ENCODE measurements at places on chromosomes 4 and X.

DNA sequence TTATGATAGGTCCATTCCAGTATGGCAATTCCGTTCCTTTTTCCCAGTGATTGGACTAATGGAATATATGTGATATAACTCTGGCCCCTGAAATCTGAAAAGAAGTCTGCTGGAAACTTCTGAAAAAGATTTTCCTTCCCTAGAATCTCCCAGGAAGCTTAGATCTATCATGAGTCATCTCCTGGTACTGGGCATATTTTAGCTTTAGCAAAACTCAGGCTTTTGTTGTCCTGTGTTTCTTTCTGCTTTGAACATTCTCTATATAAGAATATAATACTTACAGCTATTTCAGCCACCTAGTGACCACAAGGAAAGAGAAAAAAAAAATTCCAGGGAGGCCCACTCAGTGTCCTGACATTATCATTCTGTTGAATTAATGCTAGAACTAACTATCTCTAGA is 597.2 kb upstream of the GRIA3 start:
- DNase-seq, result no peak

GRCh38 chr4:117479673-117480072 is 394.3 kb upstream of the TRAM1L1 start:
- DNase-seq, result no peak

GRCh38 chr4:112094330-112094729 is 50.9 kb upstream of the FAM241A start:
- DNase-seq, result no peak

DNA sequence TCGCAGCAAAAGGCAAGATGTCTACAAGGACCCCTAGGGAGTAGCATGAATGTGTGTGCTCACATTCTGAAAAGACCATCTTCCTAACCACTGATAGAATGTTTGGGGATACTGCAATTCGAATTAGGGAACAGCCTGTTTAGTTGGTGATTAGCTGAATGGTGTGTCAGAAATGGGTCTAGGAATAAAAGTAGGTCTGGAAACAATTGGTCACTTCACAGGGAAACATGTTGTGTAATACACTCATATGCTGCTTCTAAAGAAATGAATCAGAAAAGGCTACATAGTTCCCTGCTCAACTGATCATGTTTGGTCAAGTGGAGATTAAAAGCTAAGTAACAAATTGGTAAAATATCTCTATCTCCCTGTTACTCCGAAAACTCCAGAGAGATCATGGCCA is 2362.4 kb upstream of the TENM3 start:
- DNase-seq, result no peak

DNA sequence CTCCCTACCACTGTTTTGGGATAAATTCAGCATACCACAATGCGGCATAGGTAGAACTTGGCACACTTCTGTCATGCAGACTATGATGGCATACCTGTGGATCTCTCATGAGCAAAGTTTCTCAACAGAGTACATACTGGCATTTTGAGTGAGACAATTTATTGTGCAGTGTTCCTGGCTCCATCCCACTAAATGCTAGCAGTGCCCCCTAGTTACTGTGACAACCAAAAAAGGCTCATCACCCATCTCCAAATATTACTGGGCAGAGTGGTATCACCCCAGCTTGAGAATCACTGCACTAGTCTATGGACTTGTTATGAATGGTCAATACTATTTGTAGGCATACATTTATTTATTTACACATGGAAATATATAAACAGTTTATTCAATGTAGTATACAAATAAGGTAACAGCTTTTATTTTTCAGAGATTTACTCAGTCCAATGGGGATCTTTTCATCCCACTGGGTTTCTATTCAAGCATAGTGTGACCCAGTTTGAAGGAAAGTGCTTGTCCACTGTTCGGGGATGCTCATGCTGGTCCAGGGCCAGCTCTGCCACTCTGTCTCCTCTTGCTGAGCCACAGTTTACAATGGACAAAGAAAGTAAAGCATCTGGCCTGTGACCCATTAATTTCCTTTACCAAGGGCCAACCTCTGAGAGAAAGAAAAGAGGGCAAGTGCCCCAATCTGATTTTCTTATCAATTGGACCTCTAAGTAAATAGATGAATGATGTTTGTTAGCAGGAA is 81.0 kb upstream of the IL2 start:
- DNase-seq, result no peak

- no peak for DNase-seq
Measured at GRCh38 chrX:112819008-112819640, 21.5 kb downstream of the AMOT start.

DNA sequence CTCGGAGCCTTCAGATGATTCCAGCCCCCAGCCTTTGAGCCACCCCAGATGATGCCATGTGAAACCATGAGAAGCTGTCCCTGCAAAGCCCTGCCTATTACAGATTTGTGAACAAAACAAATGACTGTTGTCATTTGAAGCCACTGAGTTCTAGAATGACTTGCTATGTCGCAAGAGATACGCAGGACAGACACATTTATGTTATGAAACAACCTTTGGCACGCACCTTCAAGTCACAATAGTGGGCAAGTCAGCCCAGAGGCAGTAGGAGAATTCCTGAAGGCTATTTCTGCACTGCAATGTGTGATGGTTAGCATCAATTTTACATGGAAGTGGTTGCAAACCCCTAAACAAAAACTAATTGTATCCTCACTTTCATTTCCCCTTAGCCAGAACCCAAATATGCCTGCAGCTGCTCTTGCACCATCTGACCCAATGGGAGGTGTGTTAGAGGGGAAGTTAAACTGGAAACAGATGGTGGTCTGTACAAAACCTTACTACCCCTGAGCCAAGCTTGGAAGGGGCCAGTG is 174.4 kb upstream of the ATP6AP2 start:
- peak; percentile 22 for DNase-seq

- no peak for DNase-seq
Measured at GRCh38 chrX:74890676-74891430, 34.4 kb downstream of the NEXMIF start.

DNA sequence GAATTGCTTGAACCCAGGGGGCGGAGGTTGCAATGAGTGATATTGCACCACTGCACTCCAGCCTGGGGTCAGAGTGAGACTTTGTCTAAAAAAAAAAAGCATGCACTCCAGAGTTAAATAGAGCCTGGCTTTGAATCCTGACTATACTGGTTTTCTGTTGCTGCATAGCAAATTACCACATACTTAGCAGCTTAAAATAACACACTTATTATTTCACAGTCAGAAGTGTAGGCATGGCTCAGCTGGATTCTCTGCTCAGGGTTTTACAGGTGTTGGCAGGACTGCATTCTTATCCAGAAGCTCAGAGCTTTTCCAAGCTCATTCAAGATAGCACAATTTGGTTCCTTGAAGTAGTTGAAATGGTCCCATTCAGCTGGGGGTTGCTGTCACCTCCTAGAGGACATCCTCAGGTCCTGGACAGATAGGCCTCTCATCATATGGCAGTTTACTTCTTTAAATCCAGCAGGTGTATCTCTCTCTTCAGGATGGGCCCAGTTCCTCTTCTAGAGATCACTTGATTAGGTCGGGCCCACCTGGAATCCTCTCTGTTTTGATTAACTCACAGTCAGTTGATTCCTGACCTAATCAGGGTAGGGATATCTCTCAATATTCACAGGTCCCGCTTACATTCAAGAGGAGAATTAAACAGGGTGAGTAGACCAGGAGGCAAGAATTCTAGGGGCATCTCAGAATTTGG is 26.8 kb downstream of the DOCK11 start:
- no peak for DNase-seq

DNA sequence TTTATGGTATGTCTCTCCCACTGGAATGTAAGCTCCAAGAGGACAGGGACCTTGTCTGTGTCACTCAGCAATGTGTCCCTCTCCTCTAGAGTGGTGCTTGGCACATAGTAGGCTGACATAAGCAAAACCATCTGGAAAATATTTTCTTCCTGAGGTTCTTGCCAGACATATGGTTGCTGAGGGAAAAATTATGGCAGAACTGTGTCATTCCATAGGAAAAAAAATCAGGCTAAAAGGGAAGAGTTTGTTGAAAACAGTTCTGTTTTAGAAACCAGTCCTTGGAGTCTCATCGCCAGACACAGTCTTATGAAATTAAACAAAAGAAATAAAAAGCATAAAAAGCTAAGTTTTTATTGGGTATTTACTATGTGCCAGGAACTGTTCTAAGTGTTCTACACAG is 60.9 kb downstream of the RTL9 start:
- peak; percentile 55 for DNase-seq
